ENCODE measurements at places on chromosomes 11 and 22.

DNA sequence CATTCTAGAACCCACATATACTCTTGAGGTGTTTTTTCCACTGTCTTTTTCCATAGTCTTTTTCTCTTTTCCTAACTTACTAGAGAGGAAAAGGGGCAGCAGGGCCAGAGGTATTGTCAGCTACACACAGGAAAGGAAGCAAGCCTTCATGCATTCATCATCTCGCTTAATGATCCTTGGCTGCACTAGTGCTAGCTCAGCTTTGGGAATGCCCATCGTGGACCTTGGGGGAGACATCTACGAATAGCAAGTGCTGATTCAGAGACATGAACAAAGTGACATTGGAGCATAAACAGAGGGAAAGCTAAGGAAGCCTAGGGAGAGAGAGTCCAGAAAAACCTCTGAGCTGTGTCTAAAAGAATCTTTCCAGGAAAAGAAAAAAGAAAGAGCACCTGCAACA is 466.3 kb upstream of the ARHGAP42 start:
- no peak for DNase-seq

GRCh38 chr11:130675917-130676316 is 227.5 kb downstream of the ADAMTS15 start:
- DNase-seq, result no peak

GRCh38 chr11:127943763-127944162 is 643.6 kb downstream of the ETS1 start:
- no peak for DNase-seq

GRCh38 chr11:62710001-62710345 is 2.5 kb downstream of the GNG3 start:
- no peak for DNase-seq

All from HS-27A (cell line).